ENCODE measurements at places on chromosomes 5 and 9.

- DNase-seq: no peak
These were observed 16.2 kb downstream of the GDF9 start for GRCh38 chr5:132850066-132850465.

GRCh38 chr5:176612855-176613254, 2.9 kb upstream of the GPRIN1 start:
- DNase-seq: no peak

DNA sequence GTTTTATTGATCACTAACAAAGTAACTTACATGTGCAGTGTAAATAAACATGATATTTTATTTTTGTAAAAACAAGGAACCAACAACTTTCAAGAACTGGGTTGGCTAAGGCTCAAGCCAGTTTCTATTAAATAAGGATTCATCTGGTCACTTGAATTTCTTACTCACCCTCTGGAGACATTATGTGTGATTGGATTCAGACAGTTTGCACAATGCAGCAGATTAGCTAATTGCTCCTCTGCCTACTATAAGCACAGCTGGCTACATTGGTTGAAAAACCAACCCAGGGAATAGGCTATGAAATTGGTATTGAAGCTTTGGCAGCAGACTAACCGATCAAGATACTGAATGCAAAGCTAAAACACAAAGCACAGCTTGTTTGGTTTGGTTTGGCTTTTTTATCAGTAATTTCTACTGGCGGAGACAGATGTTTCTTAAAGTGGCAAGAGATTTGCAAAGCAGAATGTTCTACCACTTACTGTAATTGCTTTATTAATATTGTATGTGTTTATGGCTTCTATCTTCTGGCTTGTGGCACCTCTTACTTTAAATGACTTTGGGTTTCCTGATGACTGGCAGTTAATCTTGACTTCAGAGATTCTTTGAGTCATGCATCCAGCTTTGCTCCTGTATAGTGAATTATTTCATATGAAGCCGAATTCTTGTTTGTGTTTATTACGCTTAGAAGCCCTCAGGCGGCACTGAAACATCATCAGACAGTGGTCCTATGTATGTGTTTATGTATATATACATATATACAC, 231.5 kb downstream of the MPDZ start:
- no peak for DNase-seq

DNA sequence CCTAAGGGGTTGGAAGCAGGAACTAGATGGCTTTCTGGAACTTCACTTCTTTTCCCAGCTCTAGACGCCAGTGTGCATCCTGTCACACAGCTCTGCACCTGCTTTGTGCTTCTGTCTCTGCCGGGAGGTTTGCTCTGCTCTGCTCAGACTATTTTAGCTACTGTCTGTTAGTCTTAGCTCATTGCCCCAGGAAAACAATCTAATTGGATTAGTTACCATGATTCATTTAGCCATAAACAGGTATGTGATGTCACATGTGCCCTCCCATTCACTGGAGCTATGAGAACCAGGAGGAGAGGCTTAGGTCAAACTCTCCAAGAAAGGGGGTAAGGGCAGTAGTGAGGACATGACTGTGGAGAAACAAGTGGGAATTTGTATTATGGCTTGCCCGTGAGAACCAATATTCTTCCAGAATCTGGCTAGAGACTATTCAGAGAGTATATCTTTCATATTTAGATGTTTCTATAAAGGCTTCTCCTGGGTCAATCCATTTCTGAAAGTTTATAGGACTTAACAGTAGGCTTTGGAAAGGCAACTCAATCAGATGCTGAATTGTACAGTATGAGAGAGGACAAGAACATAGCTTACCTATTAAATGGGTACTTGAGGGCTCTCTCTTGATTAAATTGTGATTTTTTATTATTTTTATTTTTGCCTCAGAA, 22.4 kb upstream of the NREP start:
- DNase-seq: no peak

GRCh38 chr5:169869066-169869465, 111.2 kb downstream of the INSYN2B start:
- DNase-seq: no peak

DNA sequence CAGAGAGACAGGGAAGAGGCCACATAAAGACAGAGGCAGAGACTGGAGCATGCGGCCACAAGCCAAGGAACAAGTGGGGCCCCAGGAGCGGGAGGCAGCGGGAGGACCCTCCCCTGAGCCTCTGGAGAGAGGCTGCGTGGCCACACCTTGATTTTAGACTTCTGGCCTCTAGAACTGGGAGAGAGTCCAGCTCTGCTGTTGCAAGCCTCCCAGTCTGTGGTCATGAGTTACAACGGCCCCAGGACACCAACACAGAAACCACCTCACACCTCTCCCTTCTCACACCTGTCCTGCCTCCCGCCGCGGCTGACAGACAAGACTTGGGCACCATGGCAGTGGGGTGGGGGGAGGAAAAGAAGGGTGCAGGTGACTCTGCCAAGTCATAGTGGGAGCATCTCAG, 2.2 kb downstream of the INPP5E start:
- DNase-seq: no peak

DNA sequence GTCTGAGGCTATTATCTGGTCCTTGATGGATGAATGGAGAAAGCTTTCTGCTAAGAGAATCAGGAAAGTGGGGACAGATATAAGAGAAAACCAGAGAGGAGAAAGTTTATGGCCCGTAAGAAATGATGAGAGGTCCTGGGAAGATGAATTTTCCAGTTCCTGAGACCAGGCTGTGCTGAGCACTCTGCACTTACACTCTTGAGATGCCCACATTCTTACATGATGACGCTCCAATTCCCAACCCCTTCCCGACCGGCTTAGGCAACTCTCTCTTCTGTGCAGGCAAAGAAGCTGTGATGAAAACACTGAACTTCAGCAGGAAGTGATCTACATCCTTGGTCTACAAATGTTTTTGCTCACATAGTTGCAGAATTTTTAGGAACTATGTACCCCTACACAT, 417.0 kb downstream of the ARHGEF28 start:
- DNase-seq: no peak

DNA sequence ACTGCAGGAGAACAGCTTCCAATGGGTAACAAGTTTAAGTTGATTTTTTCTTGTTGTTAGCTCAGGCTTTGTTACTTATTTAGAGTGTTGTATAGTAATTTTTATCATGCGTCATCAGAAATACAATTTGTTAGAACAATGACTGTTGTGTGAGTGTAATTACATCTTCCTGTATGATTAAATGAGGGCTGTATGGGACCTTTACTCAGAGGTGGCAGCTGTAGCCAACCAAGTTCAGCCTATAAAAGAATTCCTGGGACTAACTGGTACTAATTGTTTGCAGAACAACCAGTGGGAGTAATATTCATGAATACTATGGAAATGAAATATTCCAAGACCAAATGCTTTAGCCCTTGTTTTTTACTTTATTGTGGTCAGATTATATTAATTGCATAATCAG, 30.8 kb upstream of the TJP2 start:
- no peak for DNase-seq

GRCh38 chr9:133023117-133023890, 7.5 kb upstream of the GTF3C5 start:
- DNase-seq: peak; percentile 79

DNA sequence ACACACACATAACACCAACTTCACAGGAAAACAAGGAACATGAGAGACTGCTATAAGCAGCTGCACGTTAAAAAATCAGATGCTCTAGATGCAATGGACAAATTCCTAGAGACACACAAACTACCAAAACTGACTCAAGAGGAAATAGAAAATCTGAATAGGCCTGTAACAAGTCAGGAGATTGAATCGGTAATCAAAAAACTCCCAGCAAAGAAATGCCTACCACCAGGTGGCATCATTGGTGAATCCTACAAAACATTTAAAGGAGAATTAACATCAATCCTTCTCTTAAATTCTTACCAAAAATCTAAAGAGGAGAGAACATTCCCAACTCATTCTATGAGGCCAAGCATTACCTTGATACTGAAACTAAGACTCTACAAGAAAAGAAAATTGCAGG, 54.9 kb downstream of the NDST1 start:
- no peak for DNase-seq

- no peak for DNase-seq
These were observed 113.7 kb downstream of the TMEM232 start for GRCh38 chr5:110612794-110613247.

DNA sequence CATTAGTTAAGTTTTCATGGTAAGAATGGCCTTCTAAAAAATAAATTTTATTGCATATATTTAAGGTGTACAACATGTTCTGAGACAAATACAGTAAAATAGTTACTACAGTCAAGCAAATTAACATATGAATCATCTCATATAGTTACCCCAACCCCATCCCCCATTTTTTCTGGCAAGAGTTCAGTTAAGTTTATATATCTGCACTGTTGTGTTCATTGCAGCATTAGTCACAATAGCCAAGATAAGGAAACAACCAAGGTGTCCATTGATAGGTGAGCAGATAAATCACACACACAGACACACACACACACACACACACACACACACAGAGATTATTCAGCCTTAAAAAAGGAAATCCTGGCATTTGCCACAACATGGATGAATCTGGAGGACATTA, 37.2 kb upstream of the OTULIN start:
- DNase-seq: no peak

DNA sequence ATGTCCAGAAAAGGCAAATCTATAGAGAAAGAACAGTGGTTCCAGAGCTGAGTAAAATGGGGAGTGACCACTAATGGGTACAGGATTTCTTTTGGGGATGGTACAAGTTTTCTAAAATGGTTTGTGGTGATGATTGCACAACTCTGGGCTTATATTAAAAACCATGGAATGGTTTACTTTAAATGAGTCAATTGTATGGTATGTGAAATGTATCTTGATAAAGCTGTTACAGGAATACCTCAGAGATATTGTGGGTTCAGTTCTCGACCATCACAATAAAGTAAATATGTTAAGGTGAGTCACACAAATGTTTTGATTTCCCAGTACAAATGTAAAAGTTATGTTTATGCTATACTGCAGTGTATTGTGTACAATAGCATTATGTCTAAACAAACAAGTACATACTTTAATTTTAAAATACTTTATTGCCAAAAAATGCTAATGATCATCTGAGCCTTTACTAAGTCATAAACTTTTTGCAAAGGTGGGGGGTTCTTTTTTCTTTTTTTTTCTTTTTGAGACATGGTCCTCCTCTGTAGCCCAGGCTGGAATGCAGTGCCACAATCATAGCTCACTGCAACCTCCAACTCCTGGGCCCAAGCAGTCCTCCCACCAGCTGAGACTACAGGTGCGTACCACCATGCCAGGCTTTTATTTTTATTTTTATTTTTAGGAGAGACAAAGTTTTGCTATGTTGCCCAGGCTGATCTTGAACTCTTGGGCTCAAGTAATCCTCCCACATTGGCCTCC, 65.9 kb downstream of the SHOC1 start:
- DNase-seq: no peak

DNA sequence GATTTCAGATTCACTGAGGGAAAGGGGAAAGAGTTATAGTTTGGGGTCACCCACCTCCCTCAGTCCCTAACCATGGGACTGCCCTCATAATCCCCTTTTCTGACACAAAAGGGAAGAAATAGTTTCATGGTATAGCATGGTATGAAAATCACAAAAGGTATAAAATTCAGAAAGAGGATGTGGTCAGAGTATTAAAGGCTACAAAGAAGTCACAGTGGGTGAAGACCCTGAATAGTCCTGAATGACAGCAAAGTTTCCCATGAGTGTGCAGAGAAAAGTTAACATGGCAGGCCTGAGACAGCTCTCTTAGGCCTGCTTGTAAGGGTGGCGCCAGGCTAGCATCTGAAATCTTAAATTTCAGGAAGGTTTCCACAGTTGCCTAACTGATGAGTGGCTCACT, 290.6 kb upstream of the ZNF608 start:
- no peak for DNase-seq

DNA sequence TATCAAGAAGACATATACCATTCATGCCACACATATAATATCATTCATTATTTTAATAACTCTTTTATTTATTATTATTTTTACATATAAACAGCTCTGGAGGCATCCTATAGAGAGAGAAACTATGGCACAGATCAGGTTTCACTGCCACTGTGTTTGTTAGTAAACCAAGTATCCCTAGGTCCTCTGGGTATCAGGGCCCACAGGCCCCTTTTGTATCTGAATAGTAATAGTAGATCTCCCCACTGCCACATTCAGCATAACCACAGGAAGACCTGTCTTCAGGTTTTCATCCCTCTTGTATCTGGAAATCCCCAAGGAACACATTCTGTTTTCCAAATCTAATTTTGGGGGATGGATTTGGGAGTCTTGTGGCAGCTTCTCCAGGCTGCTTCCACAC, 94.0 kb downstream of the SPATA31D1 start:
- DNase-seq: no peak

GRCh38 chr5:127101533-127101932, 28.2 kb upstream of the C5orf63 start:
- no peak for DNase-seq

- no peak for DNase-seq
These were observed 45.4 kb downstream of the TAF11L14 start for GRCh38 chr5:17679597-17680203.

DNA sequence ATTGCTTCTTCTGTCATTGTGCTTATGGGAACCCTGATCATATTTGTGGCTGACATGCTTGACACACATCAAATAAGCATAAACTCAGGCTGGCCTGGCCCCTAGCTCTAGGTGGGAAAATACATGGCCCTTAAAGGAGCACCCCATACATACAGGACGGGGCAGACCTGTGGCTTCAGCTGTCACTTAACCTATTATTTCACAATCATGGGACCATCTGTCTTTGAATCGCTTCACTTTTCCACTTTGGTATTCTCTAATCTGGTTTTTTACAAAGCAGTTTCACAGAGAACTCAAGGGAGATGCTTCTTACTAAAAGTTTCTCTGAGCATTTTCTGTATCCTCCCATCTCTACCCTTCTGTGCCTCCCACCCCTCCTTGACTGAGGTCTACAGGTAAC, 34.6 kb upstream of the LRRTM2 start:
- no peak for DNase-seq

DNA sequence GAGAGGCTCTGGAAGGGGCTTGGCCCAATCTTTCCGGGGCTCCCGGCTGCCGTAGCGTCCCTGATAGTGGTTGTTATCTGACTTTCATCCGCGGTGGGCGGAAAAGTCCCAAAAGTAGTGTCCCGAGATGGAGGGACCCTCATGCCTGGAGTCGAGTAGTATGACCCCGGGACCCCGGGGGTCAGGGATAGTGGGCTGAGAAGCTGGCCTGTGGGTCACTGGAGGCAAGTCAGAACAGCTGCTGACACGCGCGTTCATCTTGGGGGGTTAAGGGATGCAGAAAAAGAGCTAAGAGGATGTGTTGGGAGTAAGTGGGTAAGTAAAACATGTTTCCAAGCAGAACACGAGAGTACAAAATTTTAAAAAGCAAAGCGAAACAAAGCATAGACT, 123.4 kb downstream of the TMEM161B start:
- DNase-seq: no peak

DNA sequence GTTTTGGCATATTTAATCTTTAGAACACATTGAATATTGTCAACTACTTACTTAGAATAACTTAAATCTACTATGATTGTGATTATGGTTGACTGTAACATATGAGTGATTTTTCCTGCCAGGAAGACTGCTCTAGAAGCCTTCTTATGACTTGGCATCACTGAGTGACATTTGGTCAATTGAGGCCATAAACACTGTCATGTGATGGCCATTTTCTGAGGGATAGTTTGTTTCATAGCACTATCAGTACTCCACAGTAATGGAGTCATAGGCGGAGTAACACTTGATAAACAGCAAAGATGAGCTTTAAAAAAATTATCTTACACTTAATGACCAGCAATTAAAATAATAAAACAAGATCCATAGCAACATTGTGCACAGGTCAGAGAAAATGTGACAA, 31.0 kb downstream of the C9orf40 start:
- no peak for DNase-seq

- no peak for DNase-seq
These were observed 8.9 kb downstream of the OTP start for GRCh38 chr5:77629509-77630113.
